ENCODE measurements at places on chromosomes 11 and 22. TPM values are rescaled to one million over a fixed set of nuclear protein-coding genes. Genes with fewer than 3 reads are reported as not detected.

The TMEM225 gene
- total RNA-seq, result not detected

The NLRX1 gene
- total RNA-seq, result 5.5 TPM

The TIMM8B gene
- 55.1 TPM for total RNA-seq

The PIK3IP1 gene
- 16.6 TPM for total RNA-seq

The TYR gene
- total RNA-seq, result not detected

The OR8J3 gene
- total RNA-seq, result not detected

The SCGB2A2 gene
- not detected for total RNA-seq
